ENCODE measurements at places on chromosomes 11 and 22.

DNA sequence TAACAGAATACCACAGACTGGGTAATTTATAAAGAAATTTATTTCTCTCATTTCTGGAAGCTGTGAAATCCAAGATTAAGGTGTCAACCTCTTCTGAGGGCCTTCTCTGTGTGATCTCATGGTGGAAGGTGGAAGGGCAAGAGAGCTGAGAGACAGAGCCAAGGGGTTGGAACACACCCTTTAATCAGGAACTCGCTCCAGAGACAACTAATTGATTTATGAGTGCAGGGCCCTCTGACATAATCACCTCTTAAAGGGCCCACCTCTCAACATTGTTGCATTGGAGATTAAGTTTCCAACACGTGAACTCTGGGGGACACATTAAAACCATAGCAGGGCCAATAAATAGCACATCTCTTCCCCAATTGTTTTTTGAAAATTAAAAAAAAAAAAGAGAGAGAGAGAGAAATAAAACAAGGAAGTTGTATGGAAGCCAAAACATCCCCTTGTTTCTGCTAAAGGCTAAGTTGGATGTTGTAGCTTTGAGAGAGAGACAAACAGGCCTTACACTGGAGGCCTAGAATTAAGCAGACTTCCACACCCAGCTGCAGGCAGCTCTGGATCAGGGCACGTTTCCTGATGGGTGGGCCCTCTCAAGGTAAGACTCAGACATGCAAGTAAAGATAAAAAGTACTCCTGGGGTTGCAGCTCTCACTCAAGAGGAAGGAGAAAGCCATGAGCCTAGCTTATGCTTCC lies 64.1 kb upstream of the BIRC3 start:
- DNase-seq, result no peak

GRCh38 chr11:9396752-9397151 lies 12.3 kb downstream of the IPO7 start:
- no peak for DNase-seq

DNA sequence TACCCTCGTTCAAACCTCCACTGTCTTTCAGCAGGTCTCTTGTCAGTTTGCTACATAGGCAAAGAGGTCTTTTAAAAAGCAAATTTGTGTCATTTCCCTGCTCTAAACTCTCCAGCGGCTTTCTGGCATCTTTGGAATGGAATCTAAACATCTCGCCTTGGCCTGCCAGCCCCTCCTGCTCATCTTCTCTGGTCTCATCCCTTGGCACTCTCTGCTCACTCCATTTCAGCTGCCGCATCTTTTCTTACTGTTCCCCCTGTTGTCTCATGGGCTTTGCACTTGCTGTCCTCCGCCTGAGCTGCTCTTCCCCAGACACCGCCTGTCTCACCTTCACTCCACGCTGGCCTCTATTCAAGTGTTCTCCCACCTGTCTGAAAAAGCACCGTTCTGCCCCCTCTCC lies 46.6 kb downstream of the BMAL1 start:
- DNase-seq, result no peak

GRCh38 chr11:110962921-110963320 lies 250.7 kb upstream of the ARHGAP20 start:
- no peak for DNase-seq

- no peak for DNase-seq
Measured at GRCh38 chr22:30175690-30176288, 70.8 kb downstream of the LIF start.
